ENCODE measurements at places on chromosomes 6 and 20.
A peak's percentile ranks its signal among the peaks of the same experiment; 100 is the strongest.

GRCh38 chr6:137395316-137395715 is 98.9 kb downstream of the OLIG3 start:
- DNase-seq, result no peak

DNA sequence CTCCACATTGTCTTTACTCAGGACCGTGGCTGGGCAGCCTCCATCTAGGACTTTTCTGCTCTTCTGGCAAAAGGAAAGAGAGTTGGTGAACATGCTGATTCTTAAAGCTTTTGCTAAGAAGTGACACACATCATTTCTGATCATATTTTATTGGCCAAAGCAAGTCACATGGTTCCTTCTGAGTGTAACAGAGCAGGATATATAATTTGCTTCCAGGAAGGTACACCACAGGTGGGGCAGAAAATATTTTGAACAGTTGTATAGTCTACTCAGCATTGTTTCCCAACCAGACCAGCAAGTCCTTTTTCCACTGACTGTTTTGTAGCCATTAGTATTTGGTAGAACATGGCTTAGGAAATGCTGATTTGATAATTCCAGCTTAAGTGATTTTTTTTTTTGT is 73.5 kb downstream of the AKAP7 start:
- DNase-seq, result no peak

- DNase-seq, result peak; percentile 17
Measured at GRCh38 chr20:46399401-46399800, 7.0 kb downstream of the ELMO2 start.

GRCh38 chr20:59192533-59192896 is 28.9 kb downstream of the ZNF831 start:
- no peak for DNase-seq

GRCh38 chr6:147700436-147701209 is 192.1 kb downstream of the SAMD5 start:
- DNase-seq, result no peak

All from activated CD4-positive, alpha-beta T cell treated with anti-CD3 and anti-CD28 coated beads, Interleukin-10, Interleukin-2, amounts not matched to agents 100 ng/mL and 50 ng/mL, durations not matched to agents 16 hours and 8 hours (primary cell).